Breast epithelium (tissue), 4 donors: ENCODE measurements at places on chromosomes 16 and 17. TPM values are rescaled to one million over a fixed set of nuclear protein-coding genes. Genes with fewer than 3 reads are reported as not detected.

The CORO1A gene
- 30.9 TPM for total RNA-seq

DNA sequence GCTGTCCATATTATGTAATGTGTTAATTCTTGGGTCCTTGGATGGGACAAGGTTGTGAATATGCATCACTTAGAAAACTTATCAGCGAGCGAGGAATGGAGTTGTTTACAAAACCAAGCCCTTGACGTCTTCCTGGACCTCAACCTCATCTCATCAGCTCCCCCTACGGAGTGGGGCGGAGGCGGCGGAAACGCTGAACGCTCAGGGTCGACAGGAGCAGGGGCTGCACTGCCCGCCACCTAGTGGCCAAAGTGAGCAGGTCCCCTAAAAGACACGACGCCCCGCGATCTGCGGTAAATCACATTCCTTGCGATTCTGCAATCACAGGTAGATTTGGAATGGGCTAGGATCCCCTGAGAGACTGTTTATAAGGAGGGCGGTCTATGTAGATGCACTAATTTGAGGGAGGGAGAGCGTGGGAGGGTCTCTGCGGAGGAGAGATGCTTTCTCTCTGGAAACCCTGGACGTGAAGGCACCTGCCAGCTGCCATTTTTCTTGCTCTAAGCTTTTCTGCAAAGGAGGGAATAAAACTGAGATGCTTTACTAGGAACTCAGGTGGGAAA, 5.4 kb upstream of the ICAM2 start:
- DNase-seq = peak; percentile 64
- peak overlapping the region; percentile 42 for H3K4me3 ChIP-seq
- H3K4me1 ChIP-seq = no peaks in the 10 kb centered on the region
- no peaks in the 10 kb centered on the region for H3K27me3 ChIP-seq
- H3K36me3 ChIP-seq = no peaks in the 10 kb centered on the region
- H3K27ac ChIP-seq = peak overlapping the region; percentile 27

GRCh38 chr17:39667945-39668924, at the start of gene PNMT:
PNMT (plus strand) TSS chr17:39668453; CDS start chr17:39668476, 23 bp downstream.
- H3K27me3 ChIP-seq = peaks cover 3% of the 10 kb centered on the region
- H3K27ac ChIP-seq = peak within 1 kb of the TSS; percentile 76
- H3K4me1 ChIP-seq = peaks cover 16% of the 10 kb centered on the region
- peak; percentile 60 for DNase-seq
- H3K4me3 ChIP-seq = peak within 1 kb of the TSS; percentile 44

DNA sequence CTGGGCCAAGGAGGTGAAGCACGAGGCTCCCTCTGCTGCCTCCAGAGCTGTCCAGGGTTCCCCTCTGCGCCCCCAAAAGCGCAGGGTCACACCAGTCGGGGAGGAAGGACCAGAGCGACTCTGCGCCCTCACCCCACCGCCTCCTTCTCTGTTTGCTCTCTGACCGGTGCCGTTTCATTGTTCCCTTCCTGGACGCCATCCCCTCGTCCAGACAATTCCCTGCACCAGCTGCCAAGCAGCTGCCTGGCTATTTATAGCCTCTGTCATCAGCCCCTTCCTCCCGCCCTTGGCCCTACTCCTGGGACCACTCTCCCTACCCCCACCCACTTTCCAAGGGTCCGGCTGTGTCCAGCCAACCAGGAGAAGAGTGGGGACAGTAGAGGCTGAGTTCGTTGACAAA, 68.8 kb upstream of the CREBBP start:
- H3K36me3 ChIP-seq = no peaks in the 10 kb centered on the region
- no peaks in the 10 kb centered on the region for H3K4me1 ChIP-seq
- DNase-seq = no peak
- peak overlapping the region; percentile 38 for H3K27ac ChIP-seq
- no peaks in the 10 kb centered on the region for H3K27me3 ChIP-seq
- H3K4me3 ChIP-seq = no peak overlapping the region
